Activated CD4-positive, alpha-beta memory T cell treated with anti-CD3 and anti-CD28 coated beads, Interleukin-2, amount 10 ng/mL, durations not matched to agents 7 days and 5 days (primary cell): ENCODE measurements at places on chromosomes 11 and 22. TPM values are rescaled to one million over a fixed set of nuclear protein-coding genes. Genes with fewer than 3 reads are reported as not detected.
A peak's percentile ranks its signal among the peaks of the same experiment; 100 is the strongest.

GRCh38 chr11:23727387-23727786, 769.5 kb upstream of the LUZP2 start:
- DNase-seq: no peak

Gene SERPIND1
- total RNA-seq: not detected

GRCh38 chr11:131498631-131499160, 128.3 kb downstream of the NTM start:
- DNase-seq: no peak

Gene INPP5J
- total RNA-seq: not detected

Gene CHADL
- 0.18 TPM for total RNA-seq

Gene PLEKHA7
- total RNA-seq: 2.3 TPM

DNA sequence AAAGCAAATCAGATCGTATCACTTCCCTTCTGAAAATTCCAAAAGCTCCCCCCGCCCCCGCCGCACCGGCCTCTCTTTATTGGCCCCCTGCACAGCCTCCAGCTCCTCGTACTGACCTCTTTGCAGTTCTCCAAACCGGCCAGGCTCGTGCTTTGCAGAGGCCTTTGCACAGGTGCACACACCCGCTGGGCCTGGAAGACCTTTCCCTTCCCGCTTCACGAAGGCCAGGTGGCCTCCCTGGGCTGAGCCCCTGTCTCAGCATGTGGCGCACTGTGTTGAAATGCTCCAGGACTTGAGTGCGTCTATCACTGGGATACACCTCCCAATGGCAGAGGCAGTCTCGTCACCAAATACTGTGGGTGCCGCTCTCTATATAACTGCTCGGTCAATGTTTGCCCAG, 13.2 kb upstream of the ADA2 start:
- DNase-seq: no peak

Gene OR4C13
- not detected for total RNA-seq

GRCh38 chr11:35012467-35013191, 96.2 kb downstream of the PDHX start:
- peak; percentile 35 for DNase-seq

DNA sequence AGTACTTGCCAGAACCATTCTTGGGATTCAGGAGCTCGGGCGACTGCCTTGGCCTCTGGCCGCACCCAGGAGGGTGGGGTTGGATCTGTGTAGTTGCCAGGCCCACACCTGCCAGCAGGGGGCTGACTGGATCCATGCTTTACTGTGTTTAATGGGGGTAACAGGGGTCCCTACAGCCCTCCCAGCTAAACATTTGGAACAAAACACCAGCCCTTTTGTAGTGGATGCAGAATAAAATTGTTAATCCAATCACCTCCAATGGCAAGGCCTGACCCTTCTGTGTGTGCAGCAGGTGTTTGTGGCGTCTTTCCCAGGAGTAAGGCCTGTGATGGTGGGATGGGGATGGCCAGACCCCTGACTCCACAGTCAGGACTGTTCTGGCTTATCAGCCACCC, 22.5 kb downstream of the SUN2 start:
- peak; percentile 59 for DNase-seq

Gene RAC2
- 984 TPM for total RNA-seq

DNA sequence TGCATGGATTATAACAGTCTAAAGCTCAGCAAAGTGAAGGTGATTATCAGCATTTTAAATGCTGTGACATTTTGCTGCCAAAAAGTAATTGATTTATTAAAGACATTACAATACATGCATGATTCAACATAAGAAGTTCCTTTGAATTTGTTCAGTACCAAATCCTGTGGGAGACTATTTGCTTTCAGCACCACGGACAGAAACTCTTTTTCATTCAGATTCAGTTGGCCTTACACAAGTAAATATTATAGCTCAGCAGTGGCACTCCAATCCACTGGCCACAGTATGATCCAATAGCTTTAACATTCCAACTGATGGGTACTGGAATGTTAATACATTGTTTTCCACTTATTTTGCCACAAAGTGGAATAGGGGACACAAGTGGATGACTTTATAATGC, 806.7 kb downstream of the NTM start:
- DNase-seq: no peak

DNA sequence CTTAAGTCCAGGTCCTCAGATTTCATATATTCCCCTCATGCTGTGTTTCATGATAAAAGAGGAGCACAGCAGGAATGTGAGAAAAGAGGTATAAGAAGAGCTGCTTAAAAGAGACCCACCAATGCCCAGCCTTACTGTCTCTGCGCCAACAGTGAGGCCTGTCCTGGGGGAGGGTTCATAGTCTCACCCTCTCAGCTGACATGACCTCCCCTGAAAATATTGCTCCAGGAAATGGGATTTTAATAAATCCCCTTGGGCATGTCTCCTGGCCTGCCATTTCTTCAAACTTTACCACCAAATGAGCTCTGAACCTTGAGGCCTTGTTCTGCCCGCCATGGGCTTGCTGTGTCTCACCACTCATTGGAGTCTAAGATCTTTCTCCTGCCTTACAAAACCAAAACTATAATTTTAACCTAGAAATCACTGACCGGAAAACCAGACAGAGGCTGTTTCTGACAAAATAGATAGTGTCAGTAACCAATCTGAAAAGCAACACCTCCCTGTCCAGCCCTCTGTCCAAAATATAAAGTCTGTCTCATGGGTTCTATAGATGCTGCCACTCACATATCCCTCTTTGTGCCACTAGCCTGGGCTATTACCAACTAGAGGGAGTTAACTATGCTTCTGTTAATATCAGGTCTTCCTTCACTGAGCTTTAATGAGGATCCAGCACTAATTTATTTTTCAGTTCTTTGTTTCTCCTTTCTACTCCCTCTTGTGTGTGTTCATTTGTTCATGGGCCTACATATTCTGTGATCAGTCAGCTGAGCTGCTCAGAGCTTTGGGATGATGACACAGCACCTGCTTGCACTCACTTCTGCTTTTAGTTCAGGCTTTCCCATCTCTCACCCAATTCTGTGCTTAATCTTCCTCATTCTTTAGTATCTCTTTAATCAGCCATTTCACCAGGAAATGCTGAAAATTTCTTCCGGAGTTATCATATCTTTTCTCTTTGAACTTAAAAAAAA, at the start of gene OR2AG2:
TSS of gene OR2AG2 (minus strand) at position 51 of the 968 bp plus-strand sequence. CDS start 3,019 bp downstream, outside the sequence.
- DNase-seq: no peak

GRCh38 chr11:47724041-47724729, 9.0 kb upstream of the AGBL2 start:
- no peak for DNase-seq

- no peak for DNase-seq
Observed at GRCh38 chr11:79237703-79238102, 203.1 kb downstream of the TENM4 start.

DNA sequence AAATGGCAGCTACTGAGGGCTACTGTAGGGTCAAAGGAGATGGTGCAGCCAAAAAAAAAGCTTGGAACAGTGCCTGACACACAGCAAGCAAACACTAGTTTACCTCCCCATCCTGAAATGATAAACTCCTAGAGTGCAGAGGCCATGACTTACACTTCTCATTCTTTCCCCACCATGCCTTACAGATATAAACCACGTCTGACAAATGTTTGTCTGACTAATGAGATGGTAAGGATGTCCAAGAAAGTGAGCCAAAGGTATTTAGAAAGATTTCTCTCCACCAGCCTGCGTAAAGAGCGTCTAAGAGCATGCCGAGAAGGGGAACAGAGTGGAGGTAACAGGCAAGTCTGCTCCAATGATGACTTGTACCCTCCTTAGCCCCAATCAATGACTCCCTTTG, 99.0 kb downstream of the LARGE1 start:
- DNase-seq: no peak

GRCh38 chr11:65078151-65078550, 5.7 kb downstream of the CDCA5 start:
- DNase-seq: peak; percentile 77

- no peak for DNase-seq
Observed at GRCh38 chr11:91698845-91699244, 525.8 kb upstream of the FAT3 start.

Gene PYGM
- 4.0 TPM for total RNA-seq

Gene XNDC1N
- total RNA-seq: 12.8 TPM

GRCh38 chr11:114915871-114916805, 237.8 kb downstream of the NXPE2 start:
- no peak for DNase-seq

DNA sequence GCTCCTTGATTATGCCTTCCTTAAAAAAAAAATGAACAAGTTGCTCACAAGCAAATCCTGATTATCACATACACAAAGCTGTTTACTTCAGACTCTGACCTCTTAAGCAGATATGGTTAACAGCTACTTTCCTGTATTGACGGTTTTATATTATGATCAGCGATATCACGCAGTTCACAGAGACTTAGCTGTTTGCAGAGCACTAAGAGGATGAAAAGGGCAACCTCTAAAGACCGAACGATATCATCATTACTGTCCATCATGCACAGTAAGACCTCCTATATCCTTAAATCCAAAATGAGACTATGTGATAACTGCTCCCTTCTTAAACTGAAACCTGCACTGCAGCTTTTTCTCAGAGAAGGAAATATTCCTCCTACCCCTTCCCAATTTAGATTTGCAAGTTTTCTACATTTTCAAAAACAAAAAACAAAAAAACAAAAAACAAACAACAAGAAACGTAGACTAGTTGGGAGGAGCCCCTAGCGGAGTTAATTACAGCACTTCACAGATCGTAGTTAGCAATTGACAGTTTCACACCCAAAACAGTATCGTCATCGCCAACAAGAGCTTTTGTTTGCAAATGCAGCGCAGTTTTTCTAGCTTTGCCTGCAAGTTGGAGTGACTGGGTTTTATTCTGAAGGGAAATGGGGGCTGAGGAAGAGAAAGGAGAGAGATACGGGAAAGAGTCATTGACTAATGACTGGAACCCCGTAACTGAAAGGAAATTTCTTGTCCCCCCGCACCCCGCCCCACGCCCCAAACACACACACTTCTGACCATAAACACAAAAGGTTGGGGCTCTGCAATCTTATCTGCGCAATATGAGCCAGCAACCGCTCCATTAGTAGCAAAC, 1.2 kb downstream of the DDX6 start:
- no peak for DNase-seq

- no peak for DNase-seq
Observed at GRCh38 chr22:17675584-17675983, 37.0 kb downstream of the BCL2L13 start.

DNA sequence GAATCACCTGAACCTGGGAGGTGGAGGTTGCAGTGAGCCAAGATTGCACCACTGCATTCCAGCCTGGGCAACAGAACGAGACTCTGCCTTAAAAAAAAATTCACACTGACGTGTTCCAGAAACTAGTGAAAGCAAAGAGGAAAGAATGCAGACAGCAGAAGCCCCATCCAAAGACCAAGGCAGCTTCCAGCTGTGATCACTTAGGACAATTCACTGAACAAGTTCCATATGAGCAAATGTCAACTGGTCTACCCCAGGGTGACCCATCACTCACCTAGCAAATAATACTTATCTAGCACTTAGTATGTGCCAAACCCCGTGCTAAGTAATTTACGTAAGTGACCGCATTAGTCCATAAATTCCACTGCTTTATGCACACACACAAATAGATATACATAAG, 138.9 kb downstream of the LARGE1 start:
- no peak for DNase-seq

Gene PATE2
- total RNA-seq: not detected

- DNase-seq: no peak
Observed at GRCh38 chr11:125447721-125448120, 48.3 kb downstream of the FEZ1 start.

DNA sequence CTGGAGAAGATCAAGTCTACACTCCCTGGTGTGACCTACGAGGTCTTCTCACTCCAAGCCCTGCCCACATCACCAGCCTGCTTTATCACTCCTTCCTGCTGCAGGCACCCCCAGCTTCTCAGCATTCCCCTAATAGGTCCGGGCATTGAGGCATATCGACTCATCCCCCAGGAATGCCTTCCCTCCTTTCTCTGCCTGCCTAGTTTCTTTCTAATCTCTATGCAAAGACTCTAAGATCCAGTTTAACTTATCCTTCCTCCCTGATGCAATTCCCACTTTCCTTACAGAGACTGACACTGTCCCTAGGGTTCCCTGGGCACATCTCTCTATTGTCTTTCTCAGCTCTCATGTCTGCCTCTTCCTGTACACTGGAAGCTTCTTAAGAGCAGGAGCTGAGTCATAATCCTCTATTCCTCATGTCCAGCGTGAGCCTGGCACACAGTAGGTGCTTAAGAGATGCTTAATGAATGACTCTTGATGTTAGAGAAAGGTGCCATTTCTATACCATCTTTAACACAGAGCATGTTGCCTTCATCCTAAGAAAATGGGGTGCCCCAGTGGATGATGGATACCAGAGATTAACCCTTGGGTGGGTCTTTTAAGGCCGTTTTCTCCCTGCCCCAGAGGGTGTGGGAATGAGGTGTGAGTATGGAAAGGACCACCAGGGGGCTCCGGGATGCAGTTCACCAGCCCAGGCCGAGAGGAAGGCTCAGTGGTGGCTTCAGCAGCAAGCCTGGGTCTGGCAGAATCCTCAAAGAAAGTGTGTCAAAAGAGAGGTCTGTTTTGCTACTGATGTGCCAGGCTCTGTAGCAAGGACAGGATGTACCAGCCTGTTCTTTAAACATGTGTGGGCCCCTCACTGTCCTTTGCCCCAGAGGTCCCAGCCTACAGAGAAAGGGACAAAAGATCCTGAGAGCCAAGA, 34.7 kb downstream of the PARVA start:
- DNase-seq: peak; percentile 24

Gene NAP1L4
- 314 TPM for total RNA-seq

- DNase-seq: no peak
Observed at GRCh38 chr22:29031227-29032011, 30.2 kb downstream of the C22orf31 start.

Gene APOBEC3F
- 36.4 TPM for total RNA-seq

DNA sequence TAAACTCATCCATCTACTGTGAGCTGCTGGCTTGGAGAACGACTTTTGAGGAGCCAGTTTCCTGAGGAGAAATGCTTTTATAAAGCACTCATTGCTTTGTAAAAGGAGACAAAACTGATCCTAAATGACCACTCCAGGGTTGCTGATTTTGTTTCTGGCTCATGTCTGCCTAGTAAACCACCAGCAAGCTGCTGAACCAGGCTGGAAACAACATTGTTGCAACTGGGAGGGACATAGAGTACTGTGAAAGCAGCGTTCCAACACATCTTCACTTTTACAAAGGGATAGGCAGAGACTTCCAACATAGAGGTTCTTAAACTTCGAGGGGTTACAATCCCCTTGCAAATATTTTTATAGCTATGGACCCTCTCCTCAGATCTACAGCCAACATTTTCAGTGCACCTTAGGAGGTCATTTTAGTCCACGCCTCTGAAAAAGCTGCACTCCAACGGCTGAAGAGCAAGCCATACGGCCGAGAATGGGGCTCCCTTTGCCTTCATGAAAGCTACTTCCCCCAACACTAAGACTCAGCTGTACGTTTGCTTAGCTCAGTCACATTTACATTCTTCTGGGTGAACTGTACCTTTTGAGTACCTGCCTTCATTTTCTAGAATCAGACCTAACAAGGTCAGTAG, 54.7 kb downstream of the PANX1 start:
- DNase-seq: no peak
